ENCODE measurements at places on chromosomes 3 and 15.

DNA sequence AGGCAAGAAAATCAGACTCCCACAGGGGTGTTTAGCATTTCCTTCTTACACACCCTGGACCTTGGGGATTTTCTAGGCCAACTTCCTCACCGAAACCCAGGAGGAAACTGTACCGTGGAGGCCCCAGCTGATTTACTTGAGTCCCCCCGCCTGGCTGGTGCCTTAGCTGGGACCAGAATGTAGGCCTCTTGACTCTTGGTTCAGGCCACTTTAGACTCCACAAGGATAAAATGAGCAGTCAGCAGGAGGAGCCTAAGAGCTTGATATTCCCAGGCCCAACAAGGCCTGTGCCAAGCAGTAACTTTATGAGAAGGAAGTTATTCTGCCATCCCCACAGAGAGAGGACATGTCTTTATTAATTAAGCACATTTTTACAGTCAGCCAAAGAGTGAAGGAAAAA is 4.6 kb upstream of the APBA2 start:
- no peak for DNase-seq

GRCh38 chr3:182414586-182414985 is 378.7 kb upstream of the ATP11B start:
- no peak for DNase-seq

DNA sequence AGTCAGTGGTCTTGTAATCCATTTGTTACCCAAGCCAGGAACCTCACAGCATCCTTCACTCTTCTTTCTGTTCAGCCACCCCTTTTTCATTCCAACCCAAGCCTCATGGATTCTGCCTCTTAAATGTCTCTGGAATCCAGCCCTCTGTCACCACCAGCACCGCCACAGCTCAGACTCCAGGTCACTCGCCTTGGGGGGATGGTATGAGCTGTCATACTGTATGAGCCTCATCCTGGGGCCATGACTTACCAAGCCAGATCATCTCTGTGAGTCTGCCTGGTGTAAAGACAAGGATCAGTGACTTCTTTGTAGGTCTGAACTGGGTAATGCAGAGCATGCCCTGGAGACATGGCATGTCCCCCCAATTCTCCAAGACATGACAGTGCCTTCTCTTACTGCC is 79.6 kb downstream of the PGPEP1L start:
- no peak for DNase-seq

- no peak for DNase-seq
Observed at GRCh38 chr3:39423436-39423970, 17.0 kb downstream of the RPSA start.

DNA sequence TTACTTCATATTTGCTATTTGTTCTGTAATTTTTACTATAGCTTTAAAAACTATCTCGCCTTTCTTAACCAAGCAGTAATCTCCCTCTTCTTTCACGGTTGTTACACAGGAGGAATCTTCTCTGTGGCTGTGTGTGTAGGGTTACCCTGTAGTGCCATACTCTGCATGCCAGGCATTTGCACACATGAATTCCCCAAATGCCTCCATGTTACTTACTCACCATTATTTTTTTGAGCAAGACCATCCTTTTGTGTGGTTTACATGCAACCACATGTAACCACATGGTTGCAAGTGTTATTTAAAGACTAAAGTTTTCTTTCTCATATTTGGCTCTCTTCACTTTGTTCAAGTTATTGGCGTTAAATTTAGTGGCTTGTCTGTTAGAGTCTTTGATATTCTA is 45.5 kb downstream of the HPS3 start:
- DNase-seq = no peak

DNA sequence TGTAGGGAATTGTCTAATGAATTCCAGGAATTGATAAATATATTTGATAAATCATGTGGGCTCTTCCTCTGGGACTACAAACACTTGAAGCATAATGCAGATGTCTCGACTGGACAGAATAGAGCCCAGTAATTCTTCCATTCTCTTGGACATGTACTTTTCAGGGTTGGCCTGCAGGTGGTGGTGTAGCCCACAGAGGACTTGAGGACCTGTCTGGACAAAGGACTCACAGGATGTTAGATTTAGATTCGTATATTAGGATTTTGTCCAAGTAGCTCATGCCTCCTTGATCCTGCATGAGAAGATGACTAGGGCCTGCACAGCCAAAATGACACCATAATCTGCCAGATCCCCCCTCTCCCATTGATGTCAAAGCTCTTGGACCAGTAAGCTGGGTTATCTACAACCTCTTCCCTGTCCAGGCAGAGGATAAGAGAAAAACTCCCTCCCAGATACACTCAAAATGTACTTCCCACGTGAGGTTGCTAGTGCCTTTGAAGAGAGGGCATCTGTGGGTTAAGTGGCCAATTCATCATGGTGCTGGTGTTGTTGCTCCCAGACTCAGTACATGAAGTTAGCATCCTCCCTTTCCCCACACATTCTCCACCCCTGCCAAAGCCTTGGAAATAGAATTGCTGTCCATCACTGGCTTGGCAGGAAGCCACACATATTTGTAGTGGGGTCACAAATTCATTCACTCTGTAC is 88.6 kb upstream of the ZNF280D start:
- peak; percentile 4 for DNase-seq

DNA sequence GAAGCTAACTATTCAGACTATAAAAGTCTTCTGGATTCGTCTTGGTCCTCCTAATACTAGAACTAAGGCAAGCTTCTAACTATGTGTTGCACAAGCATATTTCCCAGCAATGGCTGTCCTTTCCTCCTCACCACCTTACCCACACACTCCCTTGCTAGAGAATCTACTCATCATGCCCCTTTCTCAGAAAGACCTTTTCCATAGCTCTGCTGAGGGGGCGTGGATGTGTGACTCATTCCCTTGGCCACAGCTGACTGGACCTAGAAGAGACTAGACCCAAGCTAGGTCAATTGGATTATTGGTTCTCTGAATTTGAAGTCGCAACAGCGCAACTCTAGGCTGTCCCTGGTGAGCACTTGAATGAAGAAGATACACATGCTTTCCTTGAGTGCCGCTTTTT is 47.1 kb downstream of the ERC2 start:
- no peak for DNase-seq

All from NCI-H2029 (cell line).